ENCODE measurements at places on chromosomes 13 and 19.

DNA sequence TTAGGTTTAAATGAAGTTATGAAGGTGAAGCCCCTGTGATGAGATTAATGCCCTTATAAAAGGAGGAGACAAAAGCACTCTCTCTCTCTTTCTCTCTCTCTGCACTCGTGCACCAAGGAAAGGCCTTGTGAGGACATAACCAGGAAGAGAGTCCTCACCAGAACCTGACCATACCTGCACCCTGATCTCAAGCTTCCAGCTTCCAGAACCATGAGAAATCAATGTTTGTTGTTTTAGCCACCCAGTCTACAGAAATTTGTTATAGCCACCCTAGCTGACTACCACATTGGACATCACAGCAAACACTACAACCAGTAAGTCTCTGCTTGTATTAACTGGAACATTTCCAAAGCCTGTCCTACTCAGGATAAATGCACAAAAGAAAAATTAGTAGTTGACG is 34.7 kb upstream of the WDFY2 start:
- no peak overlapping the region for H3K27ac ChIP-seq
- H3K4me3 ChIP-seq = no peak overlapping the region
- H3K4me1 ChIP-seq = no peaks in the 10 kb centered on the region
- no peaks in the 10 kb centered on the region for H3K27me3 ChIP-seq

DNA sequence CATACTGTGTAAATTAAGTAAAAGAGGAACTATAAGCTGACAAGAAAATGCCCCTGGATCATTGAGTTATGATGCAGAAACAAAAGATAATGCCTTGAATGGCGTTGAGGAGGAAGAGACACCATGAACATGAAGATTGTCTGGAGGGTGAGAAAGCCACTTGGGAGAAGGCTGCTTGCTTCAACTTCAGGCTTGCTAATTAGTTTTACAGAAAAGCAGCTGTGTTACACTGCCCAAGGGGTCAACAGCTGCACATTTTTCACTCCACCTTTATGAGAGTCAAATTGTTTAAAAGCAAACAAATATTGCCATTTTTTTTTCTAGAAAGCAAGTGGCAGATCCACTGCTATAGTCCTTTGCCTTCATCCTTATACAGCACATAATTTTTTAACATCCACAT is 35.5 kb upstream of the KLF12 start:
- peaks cover 2% of the 10 kb centered on the region for H3K4me1 ChIP-seq
- no peak overlapping the region for H3K4me3 ChIP-seq
- DNase-seq = no peak
- H3K27ac ChIP-seq = no peak overlapping the region

GRCh38 chr19:40576151-40576584 is 505 bp upstream of the SHKBP1 start:
- peak overlapping the region; percentile 83 for H3K27ac ChIP-seq
- DNase-seq = no peak
- no peaks in the 10 kb centered on the region for H3K4me1 ChIP-seq
- no peaks in the 10 kb centered on the region for H3K36me3 ChIP-seq
- H3K27me3 ChIP-seq = no peaks in the 10 kb centered on the region

DNA sequence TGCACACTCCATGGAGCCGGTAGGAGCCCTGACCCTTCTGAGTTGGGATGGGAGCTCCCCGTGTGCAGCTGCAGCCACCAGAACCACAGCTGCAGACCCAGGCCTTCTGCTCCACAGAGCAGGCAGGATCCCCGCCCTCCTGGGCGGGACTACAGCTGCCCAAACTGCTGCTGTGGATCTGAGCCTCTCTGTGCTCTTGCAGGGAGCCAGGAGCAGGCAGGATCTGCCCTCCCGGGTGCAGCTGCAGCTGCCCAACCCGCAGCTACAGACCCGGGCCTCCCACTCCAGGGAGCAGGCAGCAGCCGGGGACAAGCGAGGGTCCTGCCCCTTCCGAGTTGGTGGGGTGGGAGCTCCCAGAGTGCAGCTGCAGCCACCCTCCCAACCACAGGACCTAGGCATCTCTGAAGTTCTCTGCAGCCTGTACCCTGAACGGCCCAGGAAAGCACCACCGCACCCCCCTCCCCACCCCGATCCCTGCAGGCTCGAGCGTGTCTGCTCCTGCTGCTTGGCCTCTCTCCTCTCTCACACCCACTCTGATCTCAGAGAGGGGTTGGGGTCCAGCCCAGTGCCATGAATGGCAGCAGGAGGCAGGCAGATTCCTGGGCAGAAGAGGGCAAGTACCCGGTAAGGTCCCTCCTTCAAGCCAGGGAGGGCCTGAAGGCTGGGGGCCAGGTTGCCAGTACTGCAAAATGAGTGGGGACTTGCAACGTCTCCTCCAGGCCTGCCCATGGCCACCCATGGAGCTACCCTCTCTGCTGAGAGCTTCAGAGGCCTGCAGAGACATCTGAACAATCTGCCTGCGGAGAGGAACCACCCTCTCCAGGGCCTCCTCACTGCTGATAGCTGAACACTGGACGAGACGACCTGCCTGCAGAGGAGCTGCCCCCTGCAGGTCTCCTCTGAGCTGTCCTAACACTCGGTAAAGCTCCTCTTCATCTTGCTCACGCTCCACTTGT is 16.4 kb upstream of the EMP3 start:
- H3K27ac ChIP-seq = no peak overlapping the region
- H3K4me1 ChIP-seq = no peaks in the 10 kb centered on the region
- no peak overlapping the region for H3K4me3 ChIP-seq
- DNase-seq = no peak
- H3K36me3 ChIP-seq = no peaks in the 10 kb centered on the region

DNA sequence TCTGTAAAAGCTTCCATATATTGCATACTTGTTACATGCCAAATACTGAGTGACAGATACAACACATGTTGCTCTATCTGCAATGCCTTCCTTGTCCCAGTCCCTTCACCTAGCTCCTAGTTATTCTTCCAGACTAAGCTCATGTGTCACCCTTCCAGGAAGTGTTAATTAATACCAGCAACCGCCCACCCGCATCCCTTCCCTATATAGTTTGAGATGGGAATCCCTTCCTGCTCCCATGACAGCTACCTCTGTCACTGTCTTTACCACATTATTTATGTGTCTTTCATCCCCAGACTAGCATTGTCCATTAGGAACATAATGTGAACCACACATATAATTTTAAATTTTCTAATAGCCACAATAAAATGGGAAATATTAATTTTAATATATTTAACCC is 49.5 kb upstream of the FRY start:
- no peak overlapping the region for H3K4me3 ChIP-seq
- H3K27me3 ChIP-seq = no peaks in the 10 kb centered on the region
- no peaks in the 10 kb centered on the region for H3K36me3 ChIP-seq

DNA sequence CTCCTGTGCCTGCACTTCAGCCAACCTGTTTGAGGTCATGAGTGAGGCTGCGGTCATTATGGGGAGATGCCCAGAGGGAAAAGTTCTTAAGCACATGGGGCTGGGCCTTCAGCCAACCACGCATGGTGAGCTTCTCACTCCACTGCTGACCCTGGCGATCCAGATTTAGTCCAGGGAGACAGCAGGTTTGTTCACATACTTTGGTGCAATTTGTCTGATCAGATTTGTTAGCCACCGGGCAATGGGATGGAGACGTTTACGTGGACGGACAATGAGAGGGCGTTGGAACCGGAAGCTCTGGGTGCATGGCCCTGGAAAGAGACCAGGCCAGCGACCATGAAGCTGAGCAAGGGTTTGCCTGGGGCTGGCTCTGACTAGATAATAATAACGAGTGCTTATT is 56.2 kb downstream of the RGCC start:
- H3K4me3 ChIP-seq = no peak overlapping the region
- no peaks in the 10 kb centered on the region for H3K36me3 ChIP-seq
- H3K27me3 ChIP-seq = no peaks in the 10 kb centered on the region
- no peak for DNase-seq
- no peak overlapping the region for H3K27ac ChIP-seq
- H3K4me1 ChIP-seq = no peaks in the 10 kb centered on the region

GRCh38 chr13:74838096-74838495 is 643.9 kb downstream of the TBC1D4 start:
- no peaks in the 10 kb centered on the region for H3K27me3 ChIP-seq
- H3K4me3 ChIP-seq = no peak overlapping the region
- H3K36me3 ChIP-seq = no peaks in the 10 kb centered on the region
- no peak for DNase-seq
- no peak overlapping the region for H3K27ac ChIP-seq
- H3K4me1 ChIP-seq = no peaks in the 10 kb centered on the region

- H3K27me3 ChIP-seq = no peaks in the 10 kb centered on the region
- no peak for DNase-seq
- no peak overlapping the region for H3K27ac ChIP-seq
These were observed 4.1 kb downstream of the CCDC169 start for GRCh38 chr13:36293497-36293896.

DNA sequence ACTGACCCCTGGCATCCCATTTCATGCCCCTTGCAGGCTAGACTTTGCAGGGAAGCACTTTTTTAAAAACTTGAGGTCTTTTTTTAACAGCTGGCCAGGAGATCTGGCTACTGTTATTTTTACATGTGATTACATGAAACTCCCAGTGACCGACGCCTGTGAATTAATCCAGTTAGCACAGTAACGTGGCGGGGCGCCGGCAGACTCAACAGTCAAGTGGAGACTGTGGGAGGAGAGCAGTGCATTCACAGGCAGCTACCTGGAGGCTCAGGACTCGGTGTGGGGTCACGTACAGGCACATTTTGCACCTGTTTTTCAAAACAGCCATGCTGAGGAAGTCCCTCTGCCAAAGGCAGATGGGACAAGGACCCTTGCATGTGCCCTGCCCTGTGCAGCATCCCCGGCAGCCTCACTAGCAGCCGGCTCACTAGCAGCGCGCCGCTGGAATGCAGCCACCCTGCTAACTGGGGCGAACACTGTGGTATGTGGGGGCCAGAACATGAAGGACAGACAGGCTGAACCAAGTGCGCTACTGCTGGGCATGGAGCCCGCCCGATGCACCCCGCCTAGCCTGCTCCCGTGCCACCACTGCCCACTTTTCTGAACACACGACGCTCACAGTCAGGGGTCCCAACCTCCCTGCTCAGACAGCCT is 18.7 kb downstream of the CAPS start:
- no peaks in the 10 kb centered on the region for H3K4me1 ChIP-seq
- no peaks in the 10 kb centered on the region for H3K27me3 ChIP-seq
- H3K36me3 ChIP-seq = no peaks in the 10 kb centered on the region

- no peaks in the 10 kb centered on the region for H3K4me1 ChIP-seq
- DNase-seq = no peak
- peak overlapping the region; percentile 48 for H3K27ac ChIP-seq
- no peaks in the 10 kb centered on the region for H3K36me3 ChIP-seq
These were observed 2.3 kb downstream of the GAS6 start for GRCh38 chr13:113861433-113862030.

- no peak for DNase-seq
- H3K4me3 ChIP-seq = no peak overlapping the region
- no peaks in the 10 kb centered on the region for H3K4me1 ChIP-seq
- H3K27me3 ChIP-seq = no peaks in the 10 kb centered on the region
- H3K36me3 ChIP-seq = no peaks in the 10 kb centered on the region
These were observed 238.6 kb upstream of the CSNK1A1L start for GRCh38 chr13:37344056-37344455.
